HT1080 (cell line): ENCODE measurements at places on chromosomes 2 and 18. TPM values are rescaled to one million over a fixed set of nuclear protein-coding genes. Genes with fewer than 3 reads are reported as not detected.

Gene DES
- total RNA-seq: not detected in 2 replicates

Gene CAPN14
- 0.03 and 0.24 TPM in 2 replicates for total RNA-seq

Gene RAD51AP2
- not detected in 2 replicates for total RNA-seq

Gene HOXD13
- 2.6 and 3.2 TPM in 2 replicates for total RNA-seq

Gene AKAIN1
- total RNA-seq: not detected in 2 replicates

Gene RAB6C
- total RNA-seq: not detected in 2 replicates

Gene DYNAP
- 0.03 TPM in 1 of 2 replicates, not detected in the other for total RNA-seq

DNA sequence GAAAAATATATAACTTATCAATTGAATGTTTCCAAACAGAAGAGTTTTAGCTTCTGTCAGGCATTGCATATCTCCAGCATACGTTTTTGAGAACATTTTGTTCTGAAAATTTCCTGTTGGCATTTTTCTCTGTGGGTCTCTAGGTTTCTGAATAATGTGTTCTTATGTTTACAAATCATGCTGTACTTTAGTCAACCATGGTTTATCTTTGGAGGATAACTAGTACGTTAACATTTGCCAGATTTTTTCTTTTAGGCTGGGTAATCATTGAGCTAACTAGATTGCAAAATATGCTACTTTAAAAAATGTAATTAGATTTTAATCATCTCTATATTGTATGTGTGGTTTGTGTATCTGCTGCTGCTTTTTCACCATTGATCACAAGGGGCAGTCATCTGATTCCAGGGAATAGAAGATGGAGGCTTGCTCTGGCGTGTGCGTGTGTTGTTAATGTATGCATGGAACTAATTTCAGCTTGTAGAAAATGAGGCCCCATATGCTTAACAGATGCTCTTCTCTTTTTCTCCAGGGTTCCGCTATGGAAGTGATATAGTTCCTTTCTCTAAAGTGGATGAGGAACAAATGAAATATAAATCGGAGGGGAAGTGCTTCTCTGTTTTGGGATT is 21.3 kb downstream of the XRCC5 start:
- no peak for DNase-seq

GRCh38 chr18:79884294-79884962 is 67.0 kb downstream of the SLC66A2 start:
- no peak for DNase-seq

GRCh38 chr2:203714112-203714511 is 7.7 kb downstream of the CD28 start:
- DNase-seq: no peak

- no peak for DNase-seq
Measured at GRCh38 chr18:47331026-47331425, 79.6 kb upstream of the SKOR2 start.

DNA sequence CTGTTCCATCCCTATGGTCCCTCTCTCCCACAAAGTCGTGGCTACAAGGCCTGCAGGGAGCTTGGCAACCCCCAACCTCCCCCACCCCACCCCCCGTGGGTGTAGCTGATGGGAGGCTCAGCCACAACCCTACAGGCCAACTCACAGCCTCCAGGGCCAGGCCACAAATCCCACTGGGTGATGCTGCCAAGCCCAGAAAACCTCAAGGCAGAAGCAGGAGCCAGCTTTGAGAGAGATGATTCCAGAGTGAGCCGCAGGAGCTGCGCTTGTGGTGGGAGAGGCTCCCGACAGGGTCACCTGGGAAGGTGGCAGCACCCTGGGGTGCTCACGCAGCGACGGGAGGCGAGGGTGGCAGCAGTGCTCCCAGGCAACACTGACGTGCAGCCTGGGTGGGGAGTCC is 44.8 kb downstream of the ADCY3 start:
- no peak for DNase-seq

GRCh38 chr2:217851191-217852020 is 151.4 kb downstream of the TNS1 start:
- peak; percentile 27 for DNase-seq

DNA sequence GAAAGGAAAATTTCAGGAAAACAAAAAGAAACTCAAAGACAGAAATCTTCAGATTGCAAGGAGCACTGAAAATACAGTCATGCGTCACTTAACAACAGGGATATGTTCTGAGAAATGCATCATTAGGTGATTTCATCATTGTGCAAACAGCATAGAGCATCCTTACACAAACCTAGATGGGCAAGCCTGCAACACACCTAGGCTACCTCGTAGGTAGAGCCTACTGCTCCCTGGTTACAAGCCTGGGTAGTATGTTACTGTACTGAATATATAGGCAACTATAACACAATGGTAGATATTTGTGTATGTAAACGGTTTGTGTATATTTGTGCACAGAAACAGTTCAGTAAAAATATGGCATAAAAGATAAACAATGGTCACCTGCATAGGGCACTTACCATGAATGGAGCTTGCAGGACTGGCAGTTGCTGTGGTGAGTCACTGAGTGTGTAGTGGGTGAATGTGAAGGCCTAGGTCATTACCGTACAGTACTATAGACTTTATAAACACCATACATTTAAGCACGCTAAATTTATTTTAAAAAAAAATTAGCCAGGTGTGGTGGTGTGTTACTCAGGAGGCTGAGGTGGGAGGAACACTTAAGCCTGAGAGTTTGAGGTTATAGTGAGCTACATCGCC is 33.4 kb downstream of the SFXN5 start:
- no peak for DNase-seq

- no peak for DNase-seq
Measured at GRCh38 chr2:232581725-232582124, 31.2 kb downstream of the EIF4E2 start.

- peak; percentile 93 for DNase-seq
Measured at GRCh38 chr2:30234180-30234971, 3.0 kb downstream of the LBH start.

DNA sequence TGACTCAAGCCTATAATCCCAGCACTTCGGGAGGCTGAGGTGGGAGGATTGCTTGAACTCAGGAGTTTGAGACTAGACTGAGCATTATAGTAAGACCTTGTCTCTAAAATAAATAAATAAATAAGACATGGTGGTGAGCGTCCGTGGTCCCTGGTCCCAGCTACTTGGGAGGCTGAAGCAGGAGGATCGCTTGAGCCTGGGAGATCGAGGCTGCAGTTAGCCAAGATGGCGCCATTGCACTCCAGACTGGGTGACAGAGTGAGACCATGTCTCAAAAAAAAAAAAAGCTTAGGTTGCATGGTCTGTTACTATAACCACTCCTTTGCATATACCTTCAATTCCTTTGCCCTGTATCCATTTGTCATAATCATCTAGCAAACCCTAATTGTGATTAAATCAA is 3.7 kb downstream of the CYP20A1 start:
- DNase-seq: no peak

GRCh38 chr2:157777427-157777826 is 98.7 kb downstream of the ACVR1 start:
- DNase-seq: peak; percentile 48

GRCh38 chr18:25075783-25076182 is 276.2 kb downstream of the ZNF521 start:
- peak; percentile 3 for DNase-seq

DNA sequence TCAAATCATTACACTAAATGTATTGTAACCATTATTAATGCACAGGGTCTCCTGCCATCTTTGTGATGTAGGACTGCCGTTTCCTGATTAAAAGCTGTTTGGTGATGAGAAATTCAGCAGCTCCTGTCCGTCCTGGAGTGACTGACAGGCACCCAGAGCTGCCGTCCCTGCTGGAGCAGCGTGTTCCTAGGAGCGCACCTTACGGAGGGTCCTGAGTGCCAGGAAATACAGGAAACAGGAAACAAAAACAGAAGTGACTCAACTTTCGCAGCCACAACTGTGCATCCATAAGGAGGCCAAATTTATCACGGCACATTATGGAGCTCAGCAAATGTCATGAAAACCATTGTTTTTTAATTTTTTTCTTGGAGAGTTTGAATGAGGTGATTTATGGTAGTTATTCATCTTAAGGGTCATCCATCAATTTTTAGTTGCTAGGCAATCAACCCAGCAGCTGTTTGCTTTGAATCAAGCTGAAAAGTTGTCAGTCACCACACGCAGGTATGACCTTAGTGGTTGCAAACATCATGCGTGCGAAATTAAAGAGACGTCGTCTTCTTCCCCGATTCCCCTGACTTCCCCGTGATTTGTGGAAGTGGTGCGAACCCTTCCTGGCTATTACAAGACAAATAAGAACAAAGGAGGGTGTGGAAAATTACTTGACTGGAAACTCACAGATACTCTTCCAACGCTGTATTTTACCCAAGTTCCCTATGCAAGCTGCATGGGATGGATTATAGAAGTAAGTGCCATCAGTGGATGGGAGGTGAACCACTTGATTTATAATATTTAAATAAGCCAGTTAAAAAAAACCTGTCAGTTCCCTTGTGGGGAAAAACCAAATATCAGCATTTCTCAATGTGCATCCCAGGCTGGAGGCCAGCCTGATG is 19.8 kb downstream of the TSHZ1 start:
- no peak for DNase-seq

DNA sequence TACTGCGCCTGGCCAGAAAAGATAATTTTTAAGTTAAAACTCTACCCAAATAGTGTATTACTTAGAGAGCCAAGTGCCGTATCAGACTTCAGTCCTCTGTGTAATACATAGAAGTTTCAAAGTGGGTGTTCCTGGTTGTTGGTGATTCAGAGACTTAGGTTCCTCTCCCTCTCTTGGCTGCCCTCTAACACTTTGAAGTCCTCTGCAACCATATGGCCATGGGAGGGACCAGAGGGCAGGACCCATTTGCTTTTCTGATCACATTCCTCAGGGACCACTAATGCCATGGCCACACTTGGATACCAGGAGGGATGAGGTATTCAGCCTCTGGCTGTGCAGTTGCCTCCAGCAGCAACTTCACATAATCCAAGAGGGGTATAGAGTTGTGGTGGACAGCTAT is 131.5 kb downstream of the CAPN13 start:
- peak; percentile 44 for DNase-seq

DNA sequence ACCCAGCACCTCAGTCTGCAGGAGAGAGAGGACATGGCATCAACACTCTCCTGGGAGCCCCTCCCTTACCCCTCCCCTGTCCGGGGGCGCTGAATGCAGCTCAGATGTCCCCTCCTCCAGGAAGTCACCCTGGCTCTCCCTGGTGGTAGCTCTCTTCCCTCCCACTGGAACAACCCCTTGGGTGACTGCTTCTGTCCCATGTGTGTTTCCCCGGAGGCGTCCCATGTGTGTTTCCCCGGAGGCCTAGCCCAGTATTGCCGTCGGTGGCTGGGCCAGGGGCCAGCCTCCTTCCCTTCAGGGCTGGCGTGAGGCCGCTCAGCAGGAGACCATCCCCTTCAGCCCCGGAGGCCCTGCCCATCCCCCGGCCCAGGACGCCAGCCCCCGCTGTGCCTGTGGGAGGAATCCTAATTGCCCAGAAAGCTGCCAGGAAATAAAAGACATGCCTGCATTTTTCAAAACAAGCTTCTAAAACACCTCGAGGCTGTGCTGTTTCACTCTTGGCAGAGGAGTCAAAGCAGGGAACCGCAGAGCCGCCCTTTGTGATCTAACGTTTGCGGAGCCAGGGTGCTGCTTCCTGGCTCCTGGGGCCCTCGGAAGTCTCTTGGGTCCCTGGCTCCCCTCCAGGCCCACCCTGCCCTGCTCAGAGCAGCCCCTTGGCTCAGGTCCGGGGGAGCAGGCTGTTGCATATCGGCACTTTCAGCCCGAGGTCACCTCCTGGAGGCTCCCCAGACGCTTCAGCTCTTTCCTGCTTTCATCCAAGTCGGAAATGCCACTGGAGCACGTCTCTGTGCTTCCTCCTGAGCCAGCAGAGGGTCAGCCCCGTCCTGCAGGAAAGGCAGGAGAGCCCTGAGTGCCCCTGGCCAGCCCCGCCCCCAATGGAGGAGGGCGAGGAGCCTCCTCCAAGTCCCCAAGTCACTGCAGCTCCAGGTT is 11.4 kb downstream of the SNED1 start:
- peak; percentile 72 for DNase-seq

DNA sequence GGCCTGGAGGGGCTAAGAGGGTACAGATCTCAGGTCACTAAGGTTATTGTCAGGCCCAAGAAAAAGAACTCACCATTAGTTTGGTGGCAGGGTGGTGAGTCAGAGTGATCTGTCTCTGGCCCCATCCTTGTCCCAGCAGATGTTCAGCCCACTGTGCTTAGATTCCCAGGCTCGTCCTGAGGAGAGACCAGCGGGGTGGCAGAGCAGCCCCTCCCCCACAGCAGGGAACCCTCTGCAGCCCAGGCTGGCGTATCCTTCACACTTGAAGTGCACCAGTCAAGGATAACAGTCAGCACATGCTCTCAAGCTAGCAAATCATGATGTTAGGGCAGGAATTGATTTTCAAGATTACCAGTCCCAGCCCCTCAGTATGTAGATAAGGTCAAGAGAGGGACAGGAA is 43.1 kb downstream of the TMEM185B start:
- no peak for DNase-seq

DNA sequence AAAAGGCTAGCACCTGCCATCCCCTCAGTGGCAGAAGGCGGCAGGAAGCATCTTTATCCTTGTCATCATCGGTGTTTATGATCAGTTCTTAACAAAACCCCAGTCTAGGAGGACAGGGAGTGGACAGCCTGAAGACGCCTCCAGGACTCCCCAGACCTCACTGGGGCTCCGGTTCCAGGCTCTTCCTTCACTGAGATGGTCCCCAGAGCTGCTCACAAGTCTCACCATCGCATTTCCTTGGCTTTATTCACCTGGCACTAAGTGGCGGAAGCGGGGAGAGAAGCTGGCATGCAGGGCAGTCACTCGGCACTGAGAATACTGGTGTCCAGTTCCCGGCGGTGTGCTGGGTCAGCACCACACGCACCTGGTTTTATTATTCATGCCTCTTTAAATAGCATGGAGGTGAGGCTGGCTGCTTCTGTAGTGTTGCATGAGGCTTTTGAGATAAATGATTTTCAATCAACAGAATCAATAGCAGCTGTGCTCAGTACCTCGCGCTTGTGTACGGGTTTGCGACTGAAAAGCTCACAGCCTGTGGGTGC is 68.7 kb downstream of the CABLES1 start:
- no peak for DNase-seq

- no peak for DNase-seq
Measured at GRCh38 chr2:196747400-196747799, 52.1 kb downstream of the GTF3C3 start.

DNA sequence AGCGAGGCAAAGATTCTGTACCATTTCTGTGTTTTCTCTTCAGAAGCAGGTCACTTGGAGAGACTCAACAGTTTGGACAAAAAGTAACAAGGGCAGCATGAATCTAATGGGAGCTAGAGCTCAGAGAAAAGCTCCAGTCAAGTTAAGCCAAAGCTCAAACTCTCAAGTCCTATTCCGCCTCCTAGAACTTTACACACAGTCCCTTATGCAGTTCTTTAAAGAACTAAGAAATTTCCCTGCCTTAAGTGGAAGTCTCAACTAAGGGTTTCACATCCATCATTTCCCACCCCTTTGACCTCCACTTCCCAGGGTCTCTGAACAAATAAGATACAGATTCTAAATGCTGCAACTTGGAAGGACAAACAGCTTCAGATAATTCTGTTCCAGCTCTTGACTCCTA is 121.3 kb upstream of the RNU4ATAC start:
- DNase-seq: no peak

DNA sequence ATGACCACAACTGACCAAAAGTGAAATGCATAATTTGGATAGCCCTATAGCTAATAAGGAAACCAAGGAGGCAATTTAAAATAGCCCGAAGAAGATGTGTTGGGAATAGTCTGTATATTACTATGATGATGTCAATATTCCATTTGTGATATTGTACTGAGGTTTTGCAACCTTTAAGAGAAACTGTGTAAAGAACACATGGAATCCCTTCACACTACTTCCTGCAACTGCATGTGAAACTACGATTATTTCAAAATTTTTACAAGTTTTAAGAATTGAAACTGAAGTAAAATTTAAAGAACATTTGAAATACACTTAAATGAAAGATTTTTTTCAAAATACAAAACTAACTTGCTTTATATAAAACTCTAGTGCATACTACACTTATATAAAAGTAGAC is 504.3 kb upstream of the ID2 start:
- DNase-seq: no peak
